ENCODE measurements at places on chromosomes 13 and 19.
A peak's percentile ranks its signal among the peaks of the same experiment; 100 is the strongest.

- DNase-seq: no peak
These were observed 190.9 kb downstream of the IRS2 start for GRCh38 chr13:109595471-109595870.

- DNase-seq: no peak
These were observed 118.2 kb upstream of the ARGLU1 start for GRCh38 chr13:106686163-106686562.

DNA sequence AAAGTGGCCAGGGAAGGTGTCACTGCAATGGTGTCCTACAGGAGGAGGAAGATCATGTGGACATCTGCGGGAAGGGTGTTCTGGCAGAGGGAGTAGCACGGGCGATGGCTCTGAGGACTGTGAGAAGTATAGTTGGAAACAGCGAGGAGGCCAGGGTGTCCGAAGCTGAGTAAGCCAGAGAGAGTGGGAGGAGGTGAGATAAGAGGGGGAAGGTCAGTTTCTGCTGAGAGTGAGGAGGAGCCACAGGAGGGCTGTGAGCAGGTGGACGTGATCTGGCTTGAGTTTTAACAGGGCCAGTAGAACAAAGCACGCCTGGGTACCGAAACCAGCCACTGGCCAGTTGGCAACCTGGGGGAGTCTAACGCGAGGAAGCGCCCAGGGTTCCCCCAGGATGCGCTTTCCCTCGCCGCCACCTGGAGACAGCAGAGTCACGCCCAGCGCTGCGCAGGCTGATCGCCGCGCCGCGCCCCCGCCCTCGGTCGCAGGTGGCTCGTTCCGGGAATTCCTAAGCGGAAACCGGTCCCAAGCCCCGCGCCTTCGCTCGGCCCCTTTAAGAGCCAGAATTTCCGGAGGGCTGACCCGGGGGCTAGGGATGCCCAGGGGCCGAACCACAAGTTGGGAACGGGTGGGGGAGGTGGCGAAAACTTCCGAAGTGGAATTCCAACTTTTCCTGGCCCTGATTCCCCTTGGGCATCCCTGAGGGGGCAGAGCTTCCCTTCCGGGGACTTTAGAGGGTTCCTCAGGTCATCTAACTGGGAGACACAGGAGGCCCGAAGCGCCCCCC, 1.1 kb upstream of the LSR start:
- peak; percentile 88 for DNase-seq

GRCh38 chr13:32316028-32316339, 676 bp downstream of the BRCA2 start:
- DNase-seq: no peak

DNA sequence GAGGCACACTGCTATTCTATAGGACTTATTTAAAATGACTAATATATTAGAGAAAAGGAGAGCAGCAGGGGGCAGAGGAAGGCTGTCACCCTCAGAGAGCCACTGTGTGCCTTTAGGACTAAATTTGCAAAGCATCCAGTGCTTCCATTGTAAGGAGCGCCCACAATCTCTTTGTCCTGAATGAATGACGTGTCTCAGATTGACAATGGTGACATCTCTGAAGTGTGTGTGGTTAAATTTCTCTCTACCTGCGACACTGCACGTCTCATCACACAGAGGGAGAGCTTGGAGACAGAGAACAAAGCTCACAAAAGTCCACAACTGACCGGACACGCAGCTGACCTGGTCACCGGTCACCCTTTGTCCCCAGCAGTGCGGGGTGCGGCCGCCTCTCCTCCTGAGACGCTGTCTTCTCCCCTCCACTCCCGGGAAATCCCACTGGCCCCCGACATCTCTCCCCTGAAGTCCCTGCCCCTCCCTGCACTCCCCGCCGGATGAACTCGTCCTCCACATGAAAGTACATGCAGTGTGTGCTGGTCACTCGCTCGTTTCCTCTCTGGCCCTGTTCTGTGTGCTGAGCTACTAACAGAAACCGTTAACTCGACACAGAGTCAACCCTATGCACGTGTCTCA, 107.2 kb downstream of the RAB20 start:
- no peak for DNase-seq

- no peak for DNase-seq
These were observed 2.0 kb upstream of the USF2 start for GRCh38 chr19:35266520-35267352.

DNA sequence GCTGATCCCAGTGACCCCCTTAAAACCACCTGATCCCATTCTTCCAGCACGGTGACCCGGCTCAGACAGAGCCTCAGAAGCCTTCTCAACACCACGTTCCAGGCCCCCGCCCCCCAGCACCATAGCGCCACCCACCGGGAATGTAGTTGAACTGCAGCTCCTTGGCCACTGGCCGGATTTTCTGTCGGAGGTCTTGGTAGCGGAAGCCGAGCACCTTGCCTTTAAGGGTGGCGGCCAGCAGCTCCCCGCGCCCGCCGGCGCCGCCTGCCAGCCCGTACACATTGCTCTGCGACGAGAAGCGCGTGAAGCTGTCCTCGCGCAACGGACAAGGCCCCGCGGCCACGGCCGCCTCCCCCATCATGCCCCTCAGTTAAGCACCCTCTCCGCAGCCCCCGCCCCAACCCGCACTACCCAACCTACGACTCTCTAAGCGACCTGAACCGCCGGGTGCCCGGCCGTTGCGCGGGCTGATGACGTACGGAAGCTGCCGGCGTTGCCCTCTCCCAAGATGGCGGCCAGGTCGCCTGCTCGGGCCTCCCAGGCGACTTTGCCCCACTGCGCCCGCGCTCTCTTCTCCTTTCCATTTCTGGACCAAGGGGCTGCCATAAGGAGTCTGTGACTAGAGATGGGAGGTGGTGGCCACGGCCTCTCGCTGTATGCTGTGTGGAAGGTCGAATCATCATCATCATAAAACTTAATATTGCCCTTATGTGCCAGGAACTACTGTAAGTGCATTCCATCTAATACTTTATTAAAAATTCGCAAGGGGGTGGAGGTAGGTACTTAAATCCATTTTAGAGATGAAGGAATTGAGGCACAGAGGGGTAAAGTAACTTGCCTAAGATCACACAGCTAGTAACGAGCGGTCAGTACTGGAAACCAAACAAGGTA, at the start of gene KPTN:
Gene KPTN (minus strand): TSS at position 420 of the 891 bp plus-strand sequence. CDS start 59 bp downstream, at position 361.
- DNase-seq: peak; percentile 93

DNA sequence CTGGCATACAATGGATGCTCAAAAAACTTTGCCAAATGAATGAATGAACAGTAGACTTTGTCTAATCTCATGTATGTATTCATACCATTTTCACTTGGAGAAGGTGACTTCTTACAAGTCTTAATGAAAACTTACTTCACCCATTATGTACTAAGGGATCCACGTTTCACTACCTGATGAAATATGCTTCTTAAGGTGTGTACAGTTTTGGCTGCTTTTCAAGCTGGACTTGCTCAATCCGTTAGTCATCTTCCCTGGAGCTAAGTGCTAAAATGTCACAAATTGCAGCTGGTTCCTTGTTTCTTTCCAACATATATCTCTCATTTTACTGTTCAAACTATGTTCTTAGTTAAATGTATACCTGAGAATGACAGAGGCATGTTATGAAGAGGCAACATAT, 4.2 kb upstream of the CCNA1 start:
- no peak for DNase-seq

GRCh38 chr19:3073159-3073563, 10.9 kb upstream of the TLE5 start:
- no peak for DNase-seq

DNA sequence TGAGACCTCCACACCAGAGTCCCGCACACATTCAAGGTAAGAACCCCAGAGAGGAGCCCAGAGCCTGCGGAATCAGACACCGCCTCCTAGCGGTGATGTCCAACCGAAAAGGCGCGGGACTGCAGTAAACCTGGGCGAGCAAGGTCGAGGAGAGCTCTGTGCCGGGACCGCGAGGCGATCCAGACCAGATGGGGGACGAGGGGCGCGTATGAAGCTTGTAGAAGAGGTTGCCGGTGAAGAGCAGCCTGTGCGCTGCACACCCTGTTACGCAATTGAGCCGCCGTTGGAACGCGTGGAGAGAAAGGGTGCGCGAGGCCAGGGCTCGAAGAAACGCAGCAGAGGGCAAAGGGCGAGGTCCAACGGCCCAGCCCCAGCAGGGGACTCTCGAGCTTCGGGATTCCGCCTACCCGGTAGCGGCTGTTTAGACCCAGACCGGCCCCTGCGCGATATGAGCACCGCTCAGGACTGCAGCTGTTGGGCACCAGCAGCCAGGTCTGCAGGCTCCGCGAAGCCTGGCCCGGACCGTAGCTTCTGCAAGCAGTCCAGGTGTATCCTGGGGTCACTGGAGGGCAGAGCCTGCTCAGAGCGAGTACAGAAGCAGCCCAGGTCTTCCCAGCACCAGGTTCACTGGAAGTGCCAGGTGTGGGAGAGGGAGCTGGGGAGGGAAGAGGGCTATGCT, 65.9 kb upstream of the ZNF599 start:
- peak; percentile 71 for DNase-seq

- no peak for DNase-seq
These were observed 25.9 kb upstream of the RNASEH2B start for GRCh38 chr13:50883728-50884127.

DNA sequence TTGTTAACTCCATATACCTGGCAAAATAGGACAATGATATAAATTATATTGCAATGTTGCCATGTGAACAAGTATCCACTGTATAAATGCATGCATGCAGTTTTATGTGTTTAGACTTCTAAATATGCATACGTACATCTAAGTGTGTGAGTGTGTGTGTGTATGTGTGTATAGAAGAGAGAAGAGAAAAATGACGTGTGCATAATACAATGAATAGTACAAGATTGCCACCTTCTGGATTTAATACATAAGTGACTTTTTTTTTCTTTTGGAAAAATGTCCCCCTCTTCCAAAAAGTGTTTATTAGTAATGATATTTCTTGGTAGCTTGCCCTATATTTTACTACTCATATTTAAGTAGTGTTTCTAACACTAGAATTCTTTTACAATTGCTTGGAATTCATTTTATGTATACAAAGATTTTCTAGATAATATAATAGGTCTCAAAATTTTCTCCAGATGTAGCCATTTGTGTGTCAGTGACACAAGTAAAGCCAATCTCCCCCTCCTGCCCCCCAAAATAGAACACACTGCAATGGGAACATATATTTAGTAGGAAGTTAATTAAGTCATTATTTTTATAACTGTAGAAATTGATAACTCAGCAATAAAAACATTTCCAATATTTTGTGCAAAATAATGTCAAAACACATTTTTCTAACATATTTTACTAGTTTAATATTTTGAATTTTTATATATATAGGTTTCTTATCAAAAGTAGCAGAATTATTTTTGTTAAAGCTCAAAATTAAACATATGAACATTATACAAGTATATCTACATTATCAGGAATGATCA, 783.3 kb upstream of the ATXN8OS start:
- no peak for DNase-seq

DNA sequence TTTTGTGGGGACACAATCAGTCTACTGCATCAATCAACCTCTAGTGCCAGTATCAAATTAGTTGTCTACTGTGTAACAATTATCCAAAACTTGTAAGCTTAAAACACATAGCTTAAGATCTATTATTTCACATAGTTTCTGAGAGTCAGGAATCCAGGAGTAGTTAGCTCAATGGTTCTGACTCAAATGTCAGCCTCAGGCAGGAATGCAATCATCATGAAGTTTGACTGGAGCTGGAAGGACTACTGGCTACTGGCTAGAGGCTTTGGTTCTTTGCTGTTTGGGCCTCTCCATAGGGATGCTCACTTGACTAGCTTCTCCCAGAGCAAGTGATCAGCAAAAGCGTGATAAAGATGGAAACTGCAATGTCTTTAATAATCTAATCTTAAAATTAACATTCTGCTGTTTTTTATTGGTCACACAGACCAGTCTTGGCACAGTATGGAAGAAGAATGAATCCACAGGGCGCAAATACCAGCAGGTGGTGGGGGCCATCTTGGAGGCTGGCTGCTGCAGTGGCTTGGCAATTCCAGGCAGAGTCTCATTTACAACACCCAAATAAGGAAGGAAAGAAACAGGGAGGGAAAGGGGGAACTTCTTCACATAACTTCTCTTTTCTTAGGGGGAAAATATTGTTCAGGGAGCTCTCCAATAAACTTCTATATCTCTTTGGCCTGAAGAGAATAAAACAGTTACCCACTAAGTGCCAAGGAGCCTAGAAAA, 15.7 kb downstream of the CAB39L start:
- DNase-seq: no peak

GRCh38 chr19:16066611-16067104, 9.6 kb upstream of the TPM4 start:
- no peak for DNase-seq

DNA sequence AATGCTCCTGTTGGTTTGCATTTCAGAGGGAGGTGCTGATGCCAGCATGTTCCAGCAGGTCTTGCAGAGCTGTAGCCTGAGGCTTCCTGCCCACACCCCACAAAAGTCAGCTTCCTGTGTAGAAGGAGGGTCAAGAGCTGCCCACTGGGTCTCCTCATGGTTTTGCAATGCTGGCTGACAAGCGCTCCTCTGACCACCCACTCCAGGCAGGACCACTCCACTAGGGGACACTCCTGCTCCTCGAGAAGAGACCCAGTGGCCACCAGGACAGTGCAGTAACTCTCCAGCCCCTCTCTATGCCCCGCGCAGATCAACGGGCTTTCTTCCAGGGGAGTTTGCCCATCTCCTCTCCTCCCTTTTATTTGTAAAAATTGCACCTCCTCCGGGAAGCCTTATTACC, 72.9 kb upstream of the UQCRFS1 start:
- no peak for DNase-seq

DNA sequence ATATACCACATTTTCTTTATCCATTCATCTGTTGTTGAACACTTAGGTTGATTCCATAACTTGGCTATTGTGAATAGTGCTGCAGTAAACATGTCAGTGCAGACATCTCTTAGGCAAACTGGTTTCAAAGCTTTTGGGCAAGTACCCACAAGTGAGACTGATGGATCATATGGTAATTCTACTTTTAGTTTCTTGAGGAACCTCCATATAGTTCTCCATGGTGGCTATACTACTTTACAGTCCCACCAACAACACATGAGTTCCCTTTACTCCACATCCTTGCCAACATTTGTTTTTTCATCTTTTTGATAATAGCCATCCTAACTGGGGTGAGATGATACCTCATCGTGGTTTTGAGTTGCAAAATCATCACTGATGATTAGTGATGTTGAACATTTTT, 8.5 kb downstream of the CYSLTR2 start:
- DNase-seq: no peak

DNA sequence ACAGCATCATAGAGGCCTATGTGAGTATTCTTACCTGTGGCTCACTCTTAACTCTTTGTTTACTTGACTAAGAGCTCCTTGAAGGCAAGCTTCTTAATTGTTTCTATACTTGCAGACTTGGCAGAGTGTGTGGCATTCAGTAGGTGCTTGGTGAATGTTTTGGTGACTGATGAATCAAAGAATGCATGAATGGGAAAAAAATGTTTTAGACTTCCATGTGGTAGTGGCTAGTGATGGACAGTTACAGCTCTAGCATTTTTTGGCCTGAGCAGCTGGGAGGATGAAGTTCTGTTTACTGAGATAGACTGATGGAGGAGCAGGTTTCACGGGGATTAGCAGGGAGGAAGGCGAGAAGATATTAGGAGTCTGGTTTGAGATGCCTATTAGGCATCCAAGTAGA, 13.6 kb downstream of the HAS1 start:
- no peak for DNase-seq
